Stimulated activated CD4-positive, alpha-beta T cell treated with anti-CD3 and anti-CD28 coated beads, TNF-alpha, amount 100 ng/mL, for 48 hours (primary cell): ENCODE measurements at places on chromosomes 5 and 9.
A peak's percentile ranks its signal among the peaks of the same experiment; 100 is the strongest.

- DNase-seq = no peak
Observed at GRCh38 chr9:130911254-130912049, 14.8 kb upstream of the QRFP start.

DNA sequence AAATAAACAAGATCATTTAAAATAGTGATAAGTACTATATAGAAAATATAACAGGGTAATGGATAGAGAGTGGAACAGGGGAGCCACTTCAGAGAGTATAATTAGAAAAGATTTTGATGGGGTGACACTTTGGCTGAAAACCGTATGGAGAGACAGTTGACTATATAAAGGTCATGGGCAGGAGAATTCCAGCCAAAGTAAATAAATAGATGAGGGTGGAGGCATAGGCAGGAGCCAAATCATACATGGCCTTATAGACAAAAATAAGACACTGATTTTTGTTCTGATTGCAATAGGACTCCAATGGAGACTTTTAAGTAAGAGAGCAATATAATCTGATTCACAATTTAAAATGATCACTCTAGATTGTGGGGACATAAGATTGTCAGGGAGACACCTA lies 37.5 kb upstream of the NUDT12 start:
- no peak for DNase-seq

DNA sequence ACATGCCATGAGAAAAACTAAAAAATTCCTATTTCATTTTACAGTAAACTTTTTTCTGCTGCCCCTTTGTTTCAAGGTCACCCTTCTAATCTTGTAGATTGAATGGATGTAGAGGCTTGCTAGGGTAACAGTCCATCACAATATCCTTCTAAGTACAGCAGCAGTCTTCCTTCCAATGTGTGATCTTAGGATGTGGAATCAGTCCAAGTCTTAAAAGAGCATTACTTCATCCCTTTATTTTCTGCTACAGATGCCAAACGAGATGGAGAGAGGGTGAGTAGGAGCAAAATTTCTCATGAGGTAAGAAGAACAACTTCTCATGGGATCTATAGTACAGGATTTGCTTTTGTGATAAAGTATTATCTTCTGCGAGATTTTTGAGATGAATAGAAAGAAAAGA lies 704 bp upstream of the IL33 start:
- DNase-seq = no peak

- DNase-seq = no peak
Observed at GRCh38 chr9:83291196-83291595, 228.3 kb upstream of the RASEF start.

DNA sequence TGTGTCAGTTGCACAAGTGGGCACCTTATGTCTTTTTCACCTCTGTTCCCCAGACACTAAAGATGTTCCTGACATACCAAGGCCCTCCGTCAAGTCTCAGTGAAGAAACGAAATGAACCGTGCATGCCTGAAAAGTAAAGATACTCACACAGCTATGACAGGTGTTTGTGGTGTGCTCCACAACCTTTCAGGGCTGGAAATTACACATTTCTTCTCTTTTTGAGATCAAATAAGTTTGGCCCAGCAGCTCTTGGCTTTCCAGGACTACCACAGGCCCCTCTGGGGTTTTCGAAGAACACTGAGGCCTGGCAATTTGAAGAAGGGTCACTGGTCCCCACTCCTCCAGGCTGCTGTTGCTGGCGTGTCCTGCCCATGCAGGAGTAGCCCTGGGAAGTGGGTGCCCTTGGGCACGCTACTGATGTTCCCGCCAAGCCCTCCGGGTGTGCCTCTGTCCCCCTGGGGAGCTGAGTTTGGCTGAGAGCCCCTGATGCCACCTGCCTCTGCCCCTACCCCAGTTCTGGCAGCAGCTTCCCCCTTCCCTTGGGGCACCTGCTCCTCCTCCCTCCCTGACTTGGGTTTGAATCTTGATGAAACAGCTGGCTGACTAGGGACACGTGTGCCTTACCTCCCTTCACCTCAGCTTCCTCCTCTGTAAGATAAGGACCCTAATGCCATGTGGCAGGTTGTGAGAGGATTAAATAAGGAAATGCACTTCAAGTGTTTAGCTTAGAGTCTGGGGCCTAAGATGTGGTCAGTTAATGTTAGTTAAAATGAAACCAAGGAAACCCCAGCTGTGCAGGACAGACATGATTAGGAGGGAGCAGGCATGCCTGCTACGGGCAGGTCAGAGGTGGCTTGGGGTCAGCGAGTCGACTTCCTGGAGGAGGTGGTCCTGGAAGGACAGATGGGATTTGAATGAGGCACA lies 49.1 kb upstream of the GADD45G start:
- no peak for DNase-seq

DNA sequence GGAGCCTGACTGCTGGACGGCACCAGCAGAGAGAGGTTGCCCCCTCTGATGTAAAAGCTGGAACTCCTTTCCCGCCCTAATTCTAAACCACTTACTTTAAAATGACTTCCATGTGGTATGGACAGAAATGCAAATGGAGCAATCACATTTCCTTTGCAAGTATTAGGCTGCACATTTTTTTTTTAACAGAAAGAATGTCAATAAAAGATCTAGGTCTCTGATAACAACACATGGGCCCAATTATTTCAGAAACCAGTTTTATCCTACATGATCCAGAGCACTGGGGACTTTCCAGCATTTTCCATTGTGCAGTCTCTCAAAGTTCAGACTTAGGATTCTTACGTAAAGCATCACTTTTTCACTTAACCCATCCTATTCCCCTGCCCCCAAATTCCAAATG lies 203.7 kb downstream of the NXNL2 start:
- no peak for DNase-seq

- DNase-seq = peak; percentile 14
Observed at GRCh38 chr9:36924071-36924470, 110.0 kb downstream of the PAX5 start.

GRCh38 chr5:124867137-124867704 lies 120.8 kb upstream of the ZNF608 start:
- no peak for DNase-seq

- DNase-seq = no peak
Observed at GRCh38 chr9:69190086-69190862, 16.2 kb downstream of the TJP2 start.

- no peak for DNase-seq
Observed at GRCh38 chr5:81310402-81311063, 9.1 kb downstream of the ZCCHC9 start.

DNA sequence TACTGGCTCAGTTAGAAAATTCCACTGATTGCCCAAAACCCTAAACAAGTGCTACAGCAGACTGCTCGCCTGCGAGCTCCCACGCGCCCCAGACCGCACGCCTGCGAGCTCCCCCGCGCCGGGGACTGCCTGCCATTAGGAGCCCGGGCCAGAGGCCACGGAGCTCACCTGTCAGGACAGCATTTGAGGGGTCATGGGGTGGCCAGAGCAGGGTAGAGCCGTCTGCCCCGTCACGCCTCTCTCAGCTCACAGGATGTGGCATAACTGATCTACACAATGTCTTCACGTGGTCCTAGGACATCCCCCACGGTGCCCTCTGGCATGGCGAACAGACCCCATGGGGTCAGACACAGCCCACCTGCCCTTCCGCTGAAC lies 29.1 kb upstream of the LRRC14B start:
- DNase-seq = no peak

DNA sequence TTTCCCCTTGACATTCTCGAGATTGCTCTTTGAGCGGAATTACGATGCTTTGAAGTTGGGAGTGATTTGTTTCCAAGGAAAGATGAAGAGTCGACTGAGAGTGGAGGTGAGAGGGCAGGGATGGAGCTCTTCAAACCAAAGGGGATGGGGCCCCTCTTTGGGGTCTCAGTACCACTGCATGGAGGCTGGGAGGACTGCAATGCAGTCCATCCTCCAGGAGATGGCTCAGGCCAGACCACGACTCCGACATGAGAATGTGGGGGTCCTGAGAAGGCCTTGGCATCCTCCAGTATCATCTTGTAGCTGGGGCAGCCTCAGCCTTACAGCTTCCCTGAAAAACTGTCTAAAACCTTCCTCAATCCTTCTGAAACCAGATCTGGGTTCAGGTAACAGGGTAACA lies 51.1 kb upstream of the CDKN2AIPNL start:
- DNase-seq = no peak

- DNase-seq = peak; percentile 5
Observed at GRCh38 chr5:112492291-112492690, 73.2 kb upstream of the EPB41L4A start.

DNA sequence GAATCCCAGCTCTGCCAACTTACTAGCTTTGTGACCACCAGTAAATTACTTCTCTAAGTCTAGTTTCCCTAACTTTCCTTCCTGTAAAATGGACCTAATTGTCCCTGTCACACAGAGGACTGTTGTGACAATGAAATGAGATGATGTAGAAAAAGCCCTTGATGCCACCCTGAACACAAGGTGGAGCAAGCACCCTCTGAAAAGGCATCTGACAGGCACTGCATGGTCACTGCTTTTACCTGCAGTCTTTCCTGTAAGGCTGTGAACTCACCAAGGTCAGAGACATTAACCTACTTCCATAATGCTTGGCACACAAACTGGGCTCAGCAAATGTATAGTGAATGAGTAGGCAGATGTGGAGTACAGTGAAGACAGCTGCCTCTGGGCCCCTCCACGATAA lies 6.1 kb downstream of the SLC31A2 start:
- DNase-seq = no peak

GRCh38 chr9:2717385-2717784 lies at the start of gene KCNV2:
TSS of gene KCNV2 (plus strand) at chr9:2717510. CDS start at chr9:2717740, 230 bp downstream.
- DNase-seq = no peak

DNA sequence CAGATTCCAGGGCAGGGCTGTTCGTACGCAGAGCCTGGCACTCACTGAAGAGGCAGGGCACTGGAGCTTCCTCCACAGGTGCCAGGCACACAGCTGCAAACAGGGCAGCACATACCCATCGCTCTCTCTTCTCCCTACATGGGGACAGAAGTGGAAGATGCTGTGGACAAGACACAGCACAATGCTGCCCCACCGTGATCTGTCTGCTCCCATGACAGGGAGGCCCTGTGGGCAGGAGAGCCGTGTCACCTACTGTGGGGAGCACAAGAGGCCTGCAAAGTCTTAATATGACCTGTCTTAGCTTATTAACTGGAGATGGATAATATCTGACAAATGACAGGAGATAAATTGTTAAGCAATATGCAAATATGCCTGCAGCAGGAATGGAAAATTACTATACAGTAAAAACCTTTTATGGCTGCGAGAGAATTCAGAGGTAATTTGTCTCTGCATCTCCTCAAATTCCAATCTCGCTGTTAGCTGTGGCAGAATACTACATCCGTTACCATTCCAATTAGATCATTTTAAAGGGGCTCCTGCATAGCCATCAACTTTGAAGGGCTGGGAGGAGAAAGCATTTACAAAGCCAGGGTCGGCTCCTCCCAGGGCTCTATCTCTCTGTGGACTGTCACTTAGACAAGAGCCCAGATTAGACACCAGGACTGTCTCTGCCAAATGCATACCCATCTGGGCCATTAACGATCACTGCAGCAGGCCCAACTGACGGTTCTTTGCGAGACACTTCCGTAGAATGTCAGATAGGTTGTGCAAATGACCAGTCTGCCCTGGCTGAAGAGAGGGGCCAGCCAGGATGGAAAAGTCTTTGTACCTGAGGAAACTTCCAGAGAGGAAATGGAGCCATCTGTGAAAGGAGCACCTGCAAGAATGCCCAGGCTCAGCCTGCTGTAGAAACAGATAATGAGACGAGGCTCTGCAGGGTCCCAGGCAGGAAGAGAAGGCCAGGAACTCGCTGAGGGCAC lies 90.7 kb upstream of the FSTL4 start:
- DNase-seq = no peak

DNA sequence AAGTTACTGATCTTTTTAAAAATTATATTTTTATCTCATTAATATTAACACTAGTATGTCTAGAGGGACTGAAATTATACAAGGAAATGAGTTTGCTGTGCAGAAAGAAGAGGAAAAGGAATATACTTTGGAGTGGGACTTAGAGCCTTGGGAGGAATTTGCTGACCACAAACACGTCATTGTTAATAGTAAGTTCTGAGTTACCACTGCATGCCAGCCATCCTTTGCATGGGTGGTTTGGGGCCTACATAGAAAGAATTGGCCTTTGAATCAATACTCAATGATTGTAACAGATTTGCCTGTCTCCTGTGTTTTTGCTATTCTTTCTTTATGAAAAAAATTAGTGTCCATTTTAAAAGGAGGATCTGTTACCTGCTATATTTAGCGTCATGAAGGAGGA lies 232.6 kb upstream of the TNC start:
- no peak for DNase-seq

GRCh38 chr9:104240890-104241289 lies 146.8 kb downstream of the SMC2 start:
- no peak for DNase-seq

DNA sequence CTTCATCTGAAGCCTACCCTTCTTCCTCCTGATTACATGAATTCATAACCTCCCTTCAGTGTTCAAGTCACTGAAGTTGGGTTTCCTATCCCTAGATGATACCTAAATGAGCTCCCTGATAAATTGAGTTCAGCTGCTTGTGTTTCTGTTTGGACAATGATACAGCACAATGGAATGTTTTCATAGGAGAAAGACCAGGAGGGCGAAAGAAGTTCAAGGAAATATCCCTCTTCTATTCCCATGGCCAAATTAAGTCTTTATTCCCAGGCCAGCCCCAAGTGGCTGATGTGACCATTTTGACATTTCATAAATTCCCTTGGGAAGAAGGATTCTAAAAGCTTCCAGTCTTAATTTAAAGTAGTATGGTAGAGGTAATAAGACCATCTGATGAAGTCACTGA lies 555.8 kb upstream of the CLINT1 start:
- DNase-seq = no peak

GRCh38 chr5:56069652-56070226 lies 75.0 kb upstream of the IL6ST start:
- DNase-seq = no peak

GRCh38 chr9:35730486-35730854 lies 1.5 kb downstream of the TLN1 start:
- no peak for DNase-seq

DNA sequence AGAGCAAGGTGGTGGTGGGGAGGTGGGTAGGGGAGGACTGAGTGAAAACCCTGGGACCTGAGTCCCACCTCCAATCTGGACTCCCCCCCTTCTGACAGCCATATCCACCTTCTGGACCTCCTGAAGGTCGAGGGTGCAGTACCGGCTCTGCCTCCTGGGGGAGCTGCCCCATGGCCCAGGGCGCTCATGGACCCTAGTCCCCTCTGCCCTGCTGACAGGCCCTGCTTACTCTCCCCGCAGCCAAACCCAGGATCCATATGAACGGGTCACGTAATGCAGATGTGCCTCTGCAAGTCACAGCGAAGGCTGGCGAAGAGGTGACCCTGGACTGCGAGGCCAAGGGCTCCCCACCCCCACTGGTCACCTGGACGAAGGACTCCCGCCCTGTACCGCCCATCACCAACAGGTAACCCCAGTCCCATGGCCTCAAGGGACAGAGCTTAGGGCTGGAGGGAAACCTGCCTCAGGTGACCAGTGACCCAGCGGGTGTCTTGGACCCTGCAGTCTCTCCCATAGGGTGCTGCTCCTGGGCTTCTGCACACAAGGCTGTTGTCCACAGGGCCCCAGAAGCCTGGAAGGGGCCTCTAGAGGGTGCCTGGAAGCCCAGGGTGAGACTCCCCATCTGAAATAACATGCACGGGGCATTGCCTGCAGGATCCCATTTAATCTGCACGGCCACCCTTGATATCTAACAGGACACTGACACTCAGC lies 61.7 kb downstream of the HMCN2 start:
- DNase-seq = no peak
